ENCODE measurements at places on chromosomes 4 and X. TPM values are rescaled to one million over a fixed set of nuclear protein-coding genes. Genes with fewer than 3 reads are reported as not detected.

Gene TRIM60
- total RNA-seq = not detected

Gene CNKSR2
- total RNA-seq = not detected

Gene PHEX
- 0.16 TPM for total RNA-seq

Gene SMR3B
- total RNA-seq = not detected

Gene ARR3
- total RNA-seq = not detected

Gene LONRF3
- 1.1 TPM for total RNA-seq

Gene PRDM5
- total RNA-seq = 11.1 TPM

Gene DMRTC1B
- not detected for total RNA-seq

- no peaks in the 10 kb centered on the region for H3K36me3 ChIP-seq
- H3K4me1 ChIP-seq = no peaks in the 10 kb centered on the region
- no peak for DNase-seq
- no peak overlapping the region for H3K4me3 ChIP-seq
- no peak overlapping the region for H3K27ac ChIP-seq
Observed at GRCh38 chrX:124407226-124407625, 60.9 kb downstream of the SH2D1A start.

DNA sequence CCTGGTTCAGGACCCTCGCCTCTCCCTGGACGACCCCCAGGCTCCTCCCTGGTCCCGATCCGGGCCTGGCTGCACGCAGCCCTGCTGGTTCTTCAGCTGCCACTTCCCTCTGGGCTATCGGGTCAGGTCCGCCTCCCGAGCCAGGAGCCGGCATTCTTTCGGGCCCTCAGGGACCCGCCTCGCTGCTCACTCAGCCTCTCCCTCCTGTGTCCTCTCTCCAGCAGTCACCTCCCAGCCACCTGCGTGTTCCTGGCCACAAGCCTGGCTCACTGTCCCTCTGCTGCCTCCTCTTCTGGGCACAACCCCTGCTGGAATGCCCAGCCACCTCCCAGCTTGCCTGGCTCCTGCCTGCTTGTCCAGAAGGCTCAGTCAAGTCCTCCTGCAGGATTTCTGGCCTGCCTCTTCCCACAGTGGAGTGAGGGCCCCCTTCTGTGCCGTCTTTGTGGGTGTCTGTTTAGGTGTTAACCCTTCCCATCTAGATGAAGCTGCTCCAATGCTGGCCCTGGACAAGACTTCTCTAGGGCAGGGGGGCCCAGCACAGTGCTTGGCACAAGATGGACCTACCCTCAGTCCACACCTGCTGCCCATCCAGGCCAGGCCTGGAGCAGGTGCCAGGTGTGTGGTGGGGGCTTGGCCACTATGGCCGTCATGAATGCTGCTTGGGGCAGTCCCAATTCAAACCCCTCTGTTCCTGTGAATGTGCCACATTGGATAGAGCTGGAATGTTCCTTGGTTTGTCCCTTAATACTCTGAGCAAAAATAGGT, 2.2 kb downstream of the WFS1 start:
- H3K36me3 ChIP-seq = no peaks in the 10 kb centered on the region
- DNase-seq = no peak
- peaks cover 50% of the 10 kb centered on the region for H3K4me1 ChIP-seq
- H3K27ac ChIP-seq = no peak overlapping the region
- H3K27me3 ChIP-seq = no peaks in the 10 kb centered on the region

DNA sequence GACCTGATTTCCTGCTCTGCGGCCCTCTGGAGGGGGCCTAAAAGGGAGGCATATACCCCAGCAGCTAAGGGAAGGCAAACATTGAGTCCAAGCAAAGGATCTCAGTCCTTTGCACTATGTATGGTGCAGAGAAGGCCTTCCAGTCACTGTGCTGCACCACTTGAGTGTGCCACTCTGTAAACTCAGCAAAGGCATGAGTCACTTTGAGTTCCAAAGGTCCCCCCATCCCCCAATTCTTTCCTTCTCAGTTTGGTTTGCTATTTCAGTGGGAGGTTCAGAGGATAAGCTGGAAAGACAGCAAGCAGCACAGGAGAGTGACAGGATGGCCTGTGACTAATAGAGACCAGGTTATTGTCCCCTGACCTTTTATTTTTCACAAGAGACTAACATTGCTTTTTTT, 131.3 kb downstream of the FHDC1 start:
- no peaks in the 10 kb centered on the region for H3K27me3 ChIP-seq
- no peak overlapping the region for H3K4me3 ChIP-seq

GRCh38 chrX:133171962-133172708, 46.0 kb downstream of the TFDP3 start:
- H3K4me3 ChIP-seq = no peak overlapping the region
- peak; percentile 22 for DNase-seq
- H3K36me3 ChIP-seq = no peaks in the 10 kb centered on the region
- peaks cover 31% of the 10 kb centered on the region for H3K4me1 ChIP-seq

- H3K36me3 ChIP-seq = no peaks in the 10 kb centered on the region
- DNase-seq = no peak
- no peaks in the 10 kb centered on the region for H3K4me1 ChIP-seq
- no peak overlapping the region for H3K4me3 ChIP-seq
- H3K27me3 ChIP-seq = no peaks in the 10 kb centered on the region
Observed at GRCh38 chr4:48960988-48961635, 25.0 kb upstream of the CWH43 start.

DNA sequence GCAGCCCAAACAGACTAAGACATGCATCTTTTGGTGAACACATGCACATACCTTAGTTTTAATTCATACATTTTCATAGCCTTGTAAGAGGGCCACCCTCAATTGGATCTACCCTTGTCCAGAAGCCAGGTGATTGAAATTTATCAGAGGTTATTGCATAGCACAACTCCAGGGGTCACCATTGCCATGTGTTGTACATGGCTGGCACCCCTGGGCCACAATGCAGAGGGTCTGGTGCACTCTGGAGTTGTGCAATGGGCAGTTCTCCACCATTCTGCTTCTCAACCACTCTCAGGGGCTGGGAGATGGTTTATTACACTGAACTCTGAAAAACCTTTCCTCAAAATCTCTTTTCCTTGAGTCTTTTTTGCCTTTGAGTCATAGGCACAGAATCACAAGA, 184.4 kb upstream of the CXorf66 start:
- H3K36me3 ChIP-seq = no peaks in the 10 kb centered on the region
- no peak overlapping the region for H3K4me3 ChIP-seq
- H3K4me1 ChIP-seq = no peaks in the 10 kb centered on the region
- DNase-seq = no peak
- H3K27ac ChIP-seq = no peak overlapping the region

GRCh38 chrX:727738-728621, 97.4 kb downstream of the SHOX start:
- no peaks in the 10 kb centered on the region for H3K4me1 ChIP-seq
- DNase-seq = peak; percentile 40
- no peaks in the 10 kb centered on the region for H3K27me3 ChIP-seq

Measured in SJSA1 (cell line).